ENCODE measurements at places on chromosomes 13 and 19. TPM values are rescaled to one million over a fixed set of nuclear protein-coding genes. Genes with fewer than 3 reads are reported as not detected.

Gene PGLYRP1
- not detected for total RNA-seq

Gene ALOX5AP
- total RNA-seq = 0.35 TPM

Gene POSTN
- total RNA-seq = 12.7 TPM

Gene COL4A1
- 46.0 TPM for total RNA-seq

Gene IZUMO2
- total RNA-seq = not detected

Gene DZIP1
- total RNA-seq = 7.1 TPM

Gene PLVAP
- not detected for total RNA-seq

Gene TMPRSS9
- not detected for total RNA-seq

Gene SLITRK5
- 0.17 TPM for total RNA-seq

Gene PSG3
- not detected for total RNA-seq

Gene STARD13
- 12.6 TPM for total RNA-seq

Gene ATP8B3
- total RNA-seq = 1.1 TPM

Gene LILRB5
- not detected for total RNA-seq

DNA sequence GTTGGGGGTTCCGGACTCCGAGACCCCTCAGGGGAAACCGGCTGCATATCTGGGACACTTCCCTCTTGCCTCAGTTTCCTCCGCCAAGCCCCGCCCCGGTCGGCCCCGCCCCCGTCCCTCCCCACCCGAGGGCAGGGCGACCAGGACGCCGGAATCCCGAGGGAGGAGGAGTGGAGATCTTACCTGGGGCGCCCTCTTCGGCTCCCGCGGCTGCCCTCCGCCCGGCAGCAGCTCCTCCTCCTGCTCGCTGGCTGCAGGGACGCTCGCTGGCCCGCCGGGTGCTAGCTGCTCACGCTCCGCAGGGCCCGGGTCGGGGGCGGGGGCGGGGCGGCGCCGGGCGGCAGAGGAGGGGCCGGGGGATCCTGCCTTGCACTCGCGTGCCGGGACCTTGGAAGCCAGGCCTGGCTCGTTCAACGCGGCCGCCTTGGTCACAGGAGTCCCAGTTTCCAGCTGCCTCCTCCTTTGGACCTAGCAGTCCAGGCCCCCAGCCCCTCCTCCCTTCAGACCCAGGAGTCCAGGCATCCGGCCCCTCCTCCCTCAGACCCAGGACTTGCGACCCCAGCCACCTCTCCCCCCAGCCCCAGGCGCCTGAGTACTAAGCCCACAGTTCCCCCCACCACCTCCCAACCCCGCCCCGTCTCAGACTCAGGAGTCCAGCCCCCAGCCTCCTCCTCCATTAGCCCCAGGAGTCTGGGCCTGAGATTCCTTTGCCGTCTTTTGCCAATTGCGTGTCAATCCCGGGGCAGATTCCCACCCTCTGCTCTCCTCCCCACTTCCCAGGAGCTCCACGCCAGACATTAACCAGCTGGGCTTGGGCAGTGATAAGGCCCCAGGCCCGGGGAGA, at the start of gene NTF4:
NTF4 (minus strand) TSS at position 51 of the 844 bp plus-strand sequence. CDS start 2,821 bp downstream, outside the sequence.
- DNase-seq = no peak

- DNase-seq = peak; percentile 12
These were observed 59.8 kb downstream of the SCEL start for GRCh38 chr13:77595166-77595810.

GRCh38 chr13:110187641-110188161, 119.3 kb downstream of the COL4A1 start:
- DNase-seq = peak; percentile 54

- no peak for DNase-seq
These were observed 8.7 kb downstream of the WTIP start for GRCh38 chr19:34490141-34490766.

- DNase-seq = no peak
These were observed 91.4 kb downstream of the ATP11A start for GRCh38 chr13:112781287-112781686.

- no peak for DNase-seq
These were observed 49.3 kb downstream of the ENOX1 start for GRCh38 chr13:43737392-43737923.

DNA sequence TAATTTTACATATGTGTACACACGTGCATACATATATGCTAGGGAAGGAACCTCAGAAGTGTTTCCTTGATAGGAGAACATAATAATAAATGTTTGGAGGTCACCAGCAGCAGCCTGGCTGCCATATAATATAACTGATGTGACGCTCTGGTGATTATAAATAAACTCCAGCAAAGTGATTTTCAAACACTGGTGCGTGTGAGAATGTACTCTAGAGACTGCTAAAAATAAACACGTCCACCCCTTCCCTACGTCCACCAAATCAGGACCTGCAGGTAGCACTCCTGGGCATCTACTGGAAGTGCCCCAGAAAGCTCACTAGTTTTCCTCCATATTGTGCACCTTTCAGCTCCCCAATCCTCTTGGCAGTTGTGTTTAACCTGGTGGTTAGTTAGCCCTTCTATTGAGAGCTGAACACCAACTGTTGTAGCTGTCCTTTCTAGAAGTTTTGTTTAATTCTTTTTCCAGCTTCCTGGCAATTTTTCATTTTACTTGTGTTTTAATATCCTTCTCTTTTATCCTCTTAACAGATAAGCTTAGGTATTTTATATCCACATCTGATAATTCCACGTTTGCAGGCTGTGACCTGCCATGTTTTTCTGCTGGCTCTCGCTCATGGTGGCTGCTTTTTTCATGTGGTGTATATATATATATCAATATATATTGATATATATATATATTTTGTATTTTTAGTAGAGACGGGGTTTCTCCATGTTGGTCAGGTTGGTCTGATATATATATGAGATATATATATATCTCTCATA, 13.0 kb downstream of the OPA3 start:
- DNase-seq = no peak

- no peak for DNase-seq
These were observed 6.5 kb upstream of the N4BP2L2 start for GRCh38 chr13:32545083-32545482.

- DNase-seq = no peak
These were observed 166.1 kb downstream of the SLC7A1 start for GRCh38 chr13:29429286-29429900.

GRCh38 chr13:108031865-108032264, 183.5 kb downstream of the LIG4 start:
- no peak for DNase-seq

DNA sequence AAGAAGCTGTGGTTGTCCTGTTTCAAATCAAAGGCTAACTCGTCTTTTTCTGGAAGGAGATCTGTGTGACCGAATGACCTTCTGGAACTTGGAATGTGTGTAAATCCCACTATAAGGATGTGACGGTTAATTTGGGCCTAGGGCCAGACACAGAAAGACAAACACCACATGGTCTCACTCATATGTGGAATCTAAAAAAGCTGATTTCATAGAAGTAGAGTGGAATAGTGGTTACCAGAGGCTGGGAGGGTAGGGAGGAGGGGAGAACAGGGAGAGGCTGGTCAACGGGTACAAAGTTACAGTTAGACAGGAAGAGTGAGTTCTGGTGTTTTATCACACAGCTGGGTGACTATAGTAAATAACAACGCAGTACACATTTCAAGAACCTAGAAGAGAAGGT, 39.3 kb upstream of the RGCC start:
- DNase-seq = no peak

DNA sequence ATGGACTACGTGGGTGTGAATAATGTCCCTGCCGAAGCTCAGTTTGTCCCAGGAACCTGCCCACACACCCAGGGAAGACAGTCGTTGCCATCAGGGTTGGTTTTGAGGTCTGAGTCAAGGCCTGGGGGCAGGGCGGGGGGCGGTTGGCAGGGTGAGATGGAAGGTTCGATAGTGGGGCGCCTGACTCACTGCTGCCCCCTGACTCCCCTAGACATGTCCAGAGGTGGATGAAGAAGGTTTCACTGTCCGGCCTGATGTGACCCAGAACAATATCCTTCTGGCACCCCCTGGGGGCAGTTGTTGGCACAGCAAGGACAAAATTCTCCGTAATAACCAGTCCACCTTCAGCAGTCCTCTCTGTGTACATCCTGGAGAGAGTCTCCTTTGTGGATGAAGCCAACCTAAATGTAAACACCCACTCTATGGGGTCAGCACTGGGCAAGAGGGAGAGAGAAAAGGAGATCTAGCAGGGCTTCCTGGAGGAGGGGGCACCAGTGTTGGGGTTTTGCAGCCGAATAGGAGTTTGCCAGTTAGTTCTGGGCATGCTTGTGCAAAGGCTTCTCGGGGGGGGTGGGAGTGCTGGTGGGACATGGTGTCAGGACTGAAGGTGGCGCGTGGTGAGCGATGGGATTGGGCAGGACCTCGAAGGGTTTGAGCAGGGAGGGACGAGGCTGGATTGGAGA, 19.6 kb upstream of the B3GNT3 start:
- DNase-seq = no peak

DNA sequence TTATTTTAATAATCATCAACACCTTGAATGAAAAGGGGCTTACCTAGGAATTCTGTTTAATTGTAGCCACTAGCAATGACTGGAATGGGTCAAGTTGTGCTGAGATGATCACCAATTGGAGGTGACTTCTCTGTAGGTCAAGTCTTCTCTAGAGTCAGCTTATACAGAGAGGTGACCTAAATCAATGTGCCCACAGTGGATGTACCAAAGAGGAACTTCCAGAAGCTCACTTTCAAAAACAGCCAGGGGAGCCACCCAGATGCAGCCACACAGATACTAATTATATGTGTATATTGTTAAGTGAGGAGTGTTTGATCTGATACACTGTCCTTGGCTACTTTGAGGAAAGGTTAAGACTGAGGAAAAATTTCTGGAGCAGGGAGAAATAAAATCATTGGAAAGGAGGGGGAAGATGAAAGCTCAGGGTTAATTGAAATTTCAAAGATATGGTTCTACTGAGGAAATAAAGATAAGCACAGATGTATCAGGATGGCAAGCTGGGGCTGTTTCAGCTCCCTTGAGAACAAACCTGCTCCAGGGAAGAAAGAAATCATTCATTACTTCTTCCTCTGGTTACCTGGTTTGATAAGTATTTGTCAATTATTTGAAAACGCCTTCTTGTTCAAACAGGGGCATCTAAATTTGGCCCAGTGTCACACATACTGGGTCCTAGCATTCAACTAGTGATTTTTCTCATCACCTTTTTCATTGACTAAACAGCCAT, 5.1 kb downstream of the GPR183 start:
- no peak for DNase-seq

GRCh38 chr13:77386880-77387606, 60.1 kb upstream of the MYCBP2 start:
- DNase-seq = no peak

- DNase-seq = no peak
These were observed 61.5 kb downstream of the ZIC5 start for GRCh38 chr13:99909836-99910619.

GRCh38 chr13:48828962-48829411, 146.7 kb upstream of the FNDC3A start:
- DNase-seq = peak; percentile 49

DNA sequence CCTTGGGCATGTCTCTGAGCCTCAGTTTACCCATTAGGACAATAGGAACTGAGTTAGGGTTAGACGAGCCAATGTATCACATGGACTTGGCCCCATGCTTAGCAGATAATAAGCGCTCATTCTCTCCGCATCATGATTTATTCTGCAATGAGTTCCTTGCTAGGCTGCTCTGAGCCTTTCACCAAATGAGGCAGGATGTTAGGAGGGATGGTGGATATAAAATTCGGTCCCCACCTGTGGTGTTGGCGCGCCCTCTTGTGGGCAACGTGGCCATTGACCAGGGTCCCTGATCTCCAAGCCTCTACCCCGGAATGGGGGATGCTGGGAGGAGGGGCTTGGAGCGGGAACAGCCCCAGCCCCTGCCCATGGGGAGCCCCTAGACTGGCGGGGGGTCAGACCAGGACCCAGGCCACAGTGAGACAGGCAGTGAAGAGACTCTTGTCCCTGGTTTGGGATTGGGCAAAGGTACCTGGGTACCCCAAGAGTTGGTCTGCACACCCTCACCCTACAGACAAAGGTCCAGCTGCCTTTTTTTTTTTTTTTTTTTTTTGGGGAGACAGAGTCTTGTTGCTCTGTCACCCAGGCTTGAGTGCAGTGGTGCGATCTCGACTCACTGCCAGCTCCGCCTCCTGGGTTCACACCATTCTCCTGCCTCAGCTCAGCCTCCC, 43.9 kb downstream of the CERS4 start:
- DNase-seq = no peak

DNA sequence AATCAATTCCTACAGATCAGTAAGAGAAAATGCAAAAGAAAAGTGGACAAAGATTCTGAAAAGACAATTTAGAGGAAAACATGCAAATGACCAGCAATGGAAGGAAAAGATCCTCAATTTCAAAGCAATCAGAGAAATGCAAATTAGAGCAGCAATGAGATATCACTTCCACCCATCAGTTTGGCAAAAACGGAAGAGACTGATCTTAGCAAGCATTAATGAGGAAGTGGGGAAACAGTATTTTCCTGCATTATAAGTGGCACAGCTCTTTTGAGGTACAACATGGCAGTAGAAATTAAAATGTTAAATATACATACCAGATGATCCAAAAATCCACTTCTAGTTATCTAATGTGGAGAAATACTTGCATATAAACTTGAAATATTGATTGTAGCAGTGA, 69.1 kb upstream of the SLC7A1 start:
- no peak for DNase-seq

DNA sequence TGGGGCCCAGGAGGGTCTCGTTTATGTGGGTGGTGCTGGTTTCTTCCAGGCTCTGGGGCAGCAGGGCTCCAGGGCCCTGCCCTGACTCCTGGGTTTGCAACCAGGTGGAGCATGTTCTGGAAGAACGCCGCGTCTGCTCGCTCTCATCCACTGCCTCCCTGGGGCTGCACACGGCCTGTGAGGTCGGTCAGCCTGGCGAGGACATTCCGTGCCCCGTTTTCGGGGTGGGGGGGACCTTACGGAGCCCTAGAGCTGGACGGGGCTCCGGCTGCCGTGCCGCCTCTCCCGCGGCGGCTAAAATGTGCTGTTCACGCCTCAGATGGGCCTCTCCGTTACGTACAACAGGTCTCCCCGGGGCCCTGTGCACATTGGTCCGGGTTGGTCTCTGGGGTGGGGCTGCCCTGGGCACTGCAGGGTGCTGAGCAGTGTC, 3.3 kb downstream of the GNA11 start:
- DNase-seq = no peak

DNA sequence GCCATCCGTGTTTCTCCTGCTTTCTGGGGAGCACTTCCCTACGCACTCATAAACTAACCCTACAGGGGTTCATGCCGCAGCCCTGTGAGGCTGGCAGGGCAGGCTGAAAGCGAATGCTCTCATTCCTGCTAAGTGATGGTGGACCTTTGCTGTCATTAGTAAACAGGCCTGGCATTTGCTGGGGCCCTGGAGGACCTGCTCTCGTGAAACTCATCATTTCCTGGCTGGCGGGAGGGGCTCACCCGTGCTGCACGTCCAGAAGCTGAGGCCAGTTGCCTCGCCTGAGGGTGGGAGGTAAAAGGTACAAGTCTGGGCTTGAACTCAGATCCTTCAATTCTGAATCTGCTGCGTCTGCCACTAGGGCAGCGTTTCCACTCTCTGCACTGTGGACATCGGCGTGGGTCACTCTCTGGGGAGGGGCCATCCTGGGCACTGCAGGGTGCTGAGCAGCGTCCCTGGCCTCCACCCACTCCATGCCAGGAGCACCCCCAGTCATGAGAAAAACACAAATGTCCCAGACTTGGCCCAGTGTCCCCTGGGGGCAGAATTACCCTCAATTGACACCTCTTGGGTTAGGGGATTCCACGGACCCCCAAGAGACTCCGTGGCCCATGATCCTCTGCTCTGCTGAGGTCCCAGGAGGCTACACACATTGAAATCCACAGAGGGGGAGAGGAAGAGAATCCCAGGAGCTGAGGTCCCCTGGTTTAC, 7.0 kb downstream of the MOB3A start:
- peak; percentile 79 for DNase-seq

- DNase-seq = no peak
These were observed 175.1 kb downstream of the ITGBL1 start for GRCh38 chr13:101627556-101627943.

GRCh38 chr19:39737351-39737750, 478 bp downstream of the CLC start:
- no peak for DNase-seq

- no peak for DNase-seq
These were observed 4.7 kb downstream of the DNMT1 start for GRCh38 chr19:10190026-10190425.
